H7 (cell line): ENCODE measurements at places on chromosomes 6 and 20. TPM values are rescaled to one million over a fixed set of nuclear protein-coding genes. Genes with fewer than 3 reads are reported as not detected.

SUPT3H gene
- total RNA-seq = 9.2 and 13.3 TPM in 2 replicates

GRCh38 chr20:59149678-59150504, 13.7 kb upstream of the ZNF831 start:
- DNase-seq = no peak

TPBG gene
- total RNA-seq = 45.5 and 48.9 TPM in 2 replicates

DNA sequence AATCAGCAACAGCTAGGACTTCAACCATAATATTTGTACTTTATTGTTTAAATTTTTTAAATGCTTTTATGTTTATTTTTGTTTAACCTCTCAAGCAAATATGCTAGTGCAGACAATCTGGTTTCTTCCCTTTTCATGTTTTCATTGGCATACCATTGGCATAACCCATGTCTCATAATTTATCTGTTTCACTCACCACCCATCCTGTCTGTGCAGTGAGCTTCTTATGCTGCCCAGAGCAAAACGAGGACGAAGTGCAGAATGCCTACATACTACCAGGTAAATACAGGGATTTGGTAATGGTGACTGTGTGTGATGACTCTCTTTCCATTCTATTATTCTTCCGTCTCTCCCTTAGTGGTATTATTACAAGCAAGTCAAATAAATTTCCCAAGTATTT, 361.4 kb upstream of the KCNQ5 start:
- DNase-seq = no peak

GRCh38 chr6:37525460-37526357, 26.0 kb upstream of the CCDC167 start:
- peak; percentile 90 for DNase-seq

- DNase-seq = no peak
These were observed 100.5 kb downstream of the KIF13A start for GRCh38 chr6:17886891-17887290.

- DNase-seq = peak; percentile 8
These were observed 855.8 kb downstream of the HACE1 start for GRCh38 chr6:104003803-104004516.

DNA sequence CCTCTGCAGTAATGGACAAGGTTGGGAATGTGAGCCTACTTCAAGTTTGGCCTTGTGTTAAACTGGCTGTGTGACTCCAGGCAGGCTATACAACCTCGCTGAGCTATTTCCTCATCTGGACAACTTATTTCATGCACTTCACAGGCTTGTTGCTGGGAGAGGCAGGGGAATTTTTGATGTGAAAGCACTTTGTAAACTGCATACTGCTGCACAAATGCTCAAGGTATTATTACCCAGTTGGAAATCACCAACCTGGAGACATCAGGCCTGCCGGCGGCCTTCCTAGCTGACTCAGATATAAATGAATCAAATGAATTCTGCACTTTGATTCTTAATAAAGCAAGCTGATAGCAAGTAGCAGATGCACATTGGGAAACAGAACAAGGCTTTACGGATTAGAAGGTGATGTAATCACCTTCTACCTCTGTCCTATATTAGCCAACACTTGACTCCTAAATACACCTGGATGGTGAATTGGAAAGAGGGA, 10.1 kb downstream of the JARID2 start:
- no peak for DNase-seq

THEMIS gene
- total RNA-seq = not detected in 2 replicates

TMEM217 gene
- total RNA-seq = 0.14 TPM in 1 of 2 replicates, not detected in the other

DNA sequence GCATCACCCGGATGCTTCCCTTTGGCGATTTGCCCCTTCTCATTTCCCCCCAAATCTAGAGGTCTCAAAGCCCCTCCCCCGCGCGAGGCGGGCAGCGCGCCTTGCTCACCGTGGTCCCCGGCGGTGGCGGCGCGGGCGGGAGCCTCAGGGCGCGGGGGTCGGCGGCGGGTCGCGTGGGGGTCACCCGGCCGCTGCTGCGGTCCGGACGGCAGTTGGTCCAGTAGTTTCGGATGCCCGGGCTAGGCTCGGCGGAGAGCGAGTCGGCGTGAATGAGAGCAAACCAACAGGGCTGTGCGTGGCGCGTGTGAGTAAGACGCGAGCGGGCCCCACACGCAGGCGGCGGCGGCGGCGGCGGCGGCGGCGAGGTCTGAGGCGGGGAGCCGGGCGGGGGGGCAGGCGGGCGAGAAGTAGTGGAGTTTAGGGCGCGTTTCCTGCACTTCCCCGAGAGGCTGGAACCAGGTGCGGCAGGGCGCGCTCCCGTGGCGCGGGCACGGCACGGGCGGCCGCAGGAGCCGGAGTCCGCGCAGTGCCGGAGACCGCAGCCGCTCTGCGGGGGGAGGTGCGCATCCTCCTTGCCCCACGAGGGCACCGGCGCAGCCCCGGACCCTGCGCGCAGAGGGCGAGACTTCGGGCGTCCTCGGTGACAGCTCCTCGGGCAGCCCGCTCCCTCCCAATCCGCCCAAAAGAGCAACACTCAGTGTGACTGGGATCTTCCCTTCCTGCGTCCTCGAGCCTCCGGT, 567 bp downstream of the HS3ST5 start:
- peak; percentile 77 for DNase-seq

DNA sequence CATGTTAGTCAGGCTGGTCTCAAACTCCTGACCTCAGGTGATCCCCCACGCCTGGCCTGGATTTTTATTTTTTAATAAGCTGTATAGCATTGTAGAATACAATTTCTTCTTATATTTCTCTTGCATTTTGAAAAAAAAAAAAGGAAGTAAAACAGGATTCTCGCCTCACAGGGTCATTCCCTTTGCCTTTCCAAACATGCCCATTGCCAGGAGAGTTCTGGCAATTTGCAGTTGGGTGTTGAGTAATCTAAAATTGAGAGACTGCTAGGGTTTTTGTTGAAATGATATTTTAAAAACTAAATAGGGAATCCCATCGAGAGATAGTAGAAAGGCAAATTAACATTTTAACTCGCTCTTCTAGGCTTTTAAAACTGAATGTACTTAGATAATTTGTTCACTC, 196.1 kb downstream of the JARID2 start:
- no peak for DNase-seq
